ENCODE measurements at places on chromosomes 7 and 10.
A peak's percentile ranks its signal among the peaks of the same experiment; 100 is the strongest.

- DNase-seq = no peak
Measured at GRCh38 chr7:134444198-134444960, 14.5 kb downstream of the AKR1B1 start.

DNA sequence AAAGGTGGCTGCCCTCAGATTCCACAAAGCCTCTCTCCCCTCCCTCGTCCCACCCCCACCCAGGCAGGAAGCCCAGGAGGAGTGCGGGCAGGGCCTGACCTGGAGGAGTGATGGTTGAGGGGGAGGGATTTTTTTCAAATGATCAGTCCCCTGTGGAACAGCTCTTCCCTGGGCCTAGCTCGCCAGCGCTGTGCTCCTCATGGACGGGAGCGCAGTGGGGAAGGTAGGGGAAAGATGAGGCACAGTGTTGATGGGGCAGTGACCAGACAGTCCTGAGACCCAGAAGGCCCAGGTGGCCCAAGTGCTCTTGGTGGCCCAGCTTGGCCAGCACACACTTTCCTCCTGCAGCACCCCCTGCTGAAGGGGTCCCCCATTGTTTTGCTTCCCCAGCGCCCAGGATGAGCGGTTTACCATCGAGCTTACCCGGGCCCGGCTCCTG is 8.5 kb downstream of the SAP25 start:
- no peak for DNase-seq

DNA sequence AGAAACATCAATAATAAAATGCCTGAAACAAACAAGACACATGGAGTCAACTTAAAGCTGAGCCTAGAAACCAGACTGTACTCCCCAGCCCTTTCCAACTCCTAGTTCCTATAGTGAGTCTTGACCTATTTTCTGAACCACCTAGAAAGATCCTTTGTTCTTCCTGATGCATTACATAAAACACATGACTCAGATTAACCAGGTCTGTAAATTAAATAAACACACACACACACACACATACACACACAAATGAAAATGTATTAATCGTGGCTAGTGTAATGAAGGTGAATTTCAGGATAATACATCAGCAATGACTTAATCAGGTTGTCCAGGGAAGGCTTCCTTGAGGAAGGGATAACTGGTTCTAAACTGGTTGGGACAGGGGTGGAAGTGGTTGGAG is 104.7 kb downstream of the ST8SIA6 start:
- DNase-seq = no peak

GRCh38 chr7:47379629-47380324 is 202.1 kb downstream of the TNS3 start:
- no peak for DNase-seq

DNA sequence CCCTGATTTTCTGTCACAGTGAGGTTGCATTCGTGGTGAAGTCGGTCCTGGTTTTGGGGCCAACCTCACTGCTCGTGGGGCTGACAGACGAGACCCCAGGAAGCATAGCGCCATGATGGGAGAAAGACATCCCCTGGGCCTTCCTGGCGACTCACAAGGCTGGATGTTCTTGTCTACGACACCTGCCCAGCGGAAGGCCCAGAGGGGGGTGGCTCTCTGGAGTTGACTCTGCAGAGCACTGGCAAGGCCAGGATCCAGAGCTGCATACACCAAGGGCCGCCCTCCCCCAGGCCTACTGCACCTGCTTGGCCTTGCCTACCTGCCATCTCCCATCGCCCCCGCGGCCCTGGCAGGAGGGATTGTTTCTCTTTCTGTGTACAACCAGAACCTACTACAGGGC is 608.9 kb downstream of the PTPRN2 start:
- DNase-seq = no peak

DNA sequence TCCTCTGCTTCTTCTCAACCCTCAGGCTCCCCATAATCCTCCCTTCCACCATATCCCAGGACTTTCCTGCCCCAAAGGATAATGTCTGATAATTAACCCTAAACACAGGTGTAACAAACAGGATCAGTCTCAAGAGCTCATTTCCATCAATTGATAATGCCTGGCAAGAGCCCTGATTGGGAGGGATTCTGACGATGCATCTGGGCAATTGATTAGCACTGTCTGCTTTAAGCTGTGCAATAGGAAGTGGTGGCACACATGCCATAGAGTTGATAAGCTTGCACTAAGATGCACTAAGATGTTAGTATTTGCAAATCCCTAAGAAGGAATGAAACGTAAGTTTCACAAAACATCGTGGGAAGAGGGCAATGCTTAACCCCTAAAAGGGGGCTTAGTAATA is 27.4 kb upstream of the EGR2 start:
- DNase-seq = no peak

DNA sequence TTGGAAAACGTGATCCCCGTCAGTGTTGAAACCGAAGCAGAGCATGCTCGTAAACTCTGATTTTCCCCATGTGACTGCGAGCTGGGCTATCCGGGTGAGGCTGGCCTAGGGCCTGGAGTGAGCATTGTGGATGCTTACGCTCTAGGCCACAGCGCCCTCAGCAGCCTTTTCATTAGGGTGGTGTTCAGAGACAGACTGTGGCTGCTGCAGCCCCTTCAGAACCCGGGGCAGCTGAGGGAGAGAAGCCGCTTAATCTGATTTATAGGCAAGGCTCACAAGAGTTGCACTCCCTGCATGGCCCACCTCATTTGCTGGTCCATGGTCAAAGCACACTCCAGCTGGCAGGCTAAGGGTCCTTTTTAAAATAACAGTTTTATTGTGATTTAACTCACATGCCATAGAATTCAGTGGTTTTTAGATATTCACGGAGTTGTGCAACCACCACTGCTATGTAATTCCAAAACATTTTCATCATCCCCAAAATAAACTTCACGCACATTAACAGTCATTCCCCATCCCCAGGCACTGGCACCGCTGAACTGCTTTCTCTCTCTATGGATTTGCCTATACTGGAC is 72.5 kb downstream of the SYPL1 start:
- no peak for DNase-seq

GRCh38 chr10:19977097-19977521 is 160.9 kb downstream of the PLXDC2 start:
- DNase-seq = no peak

GRCh38 chr10:96610817-96611216 is 24.0 kb upstream of the TM9SF3 start:
- DNase-seq = no peak

- peak; percentile 56 for DNase-seq
Measured at GRCh38 chr10:97463363-97464132, 17.6 kb downstream of the ZDHHC16 start.

DNA sequence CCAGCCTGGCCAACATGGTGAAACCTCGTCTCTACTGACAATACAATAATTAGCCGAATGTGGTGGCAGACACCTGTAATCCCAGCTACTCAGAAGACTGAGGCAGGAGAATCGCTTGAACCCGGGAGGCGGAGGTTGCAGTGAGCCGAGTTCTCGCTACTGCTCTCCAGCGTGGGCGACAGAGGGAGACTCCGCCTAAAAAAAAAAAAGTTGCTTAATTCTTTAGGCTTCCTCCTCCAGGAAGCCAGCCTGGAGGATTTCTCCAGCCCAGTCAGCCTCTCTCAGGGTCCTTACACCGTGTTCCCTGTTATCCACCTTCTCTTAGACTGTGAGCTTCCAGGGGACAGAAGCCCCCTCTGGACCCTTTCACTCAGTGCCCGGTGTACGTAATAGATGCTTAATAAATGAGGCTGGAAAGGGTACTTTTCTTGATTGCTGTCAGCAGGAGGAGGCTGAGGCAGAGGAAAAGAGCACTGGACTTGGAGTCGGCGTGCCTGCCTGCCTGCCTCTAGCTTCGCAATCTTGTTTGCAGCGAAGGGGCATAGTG is 16.4 kb upstream of the NODAL start:
- DNase-seq = no peak

GRCh38 chr10:86311190-86311589 is 55.4 kb downstream of the GRID1 start:
- DNase-seq = no peak

DNA sequence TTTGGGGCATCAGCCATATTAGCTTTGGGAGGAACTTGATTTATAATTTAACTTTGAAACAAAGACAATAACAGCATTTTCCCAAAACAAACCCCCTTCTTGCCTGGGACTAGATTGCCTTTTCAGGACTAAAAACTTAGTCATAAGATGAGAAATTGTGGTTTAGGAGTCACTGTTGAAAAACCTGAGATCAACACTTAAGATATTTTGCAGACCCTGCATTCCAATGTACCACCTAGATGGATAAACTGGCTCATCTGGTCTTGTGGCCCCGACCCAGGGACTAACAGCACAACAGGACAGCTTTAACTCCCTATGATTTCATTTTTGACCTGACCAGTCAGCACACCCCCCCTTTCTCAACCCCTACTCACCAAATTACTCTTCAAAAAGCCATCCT is 1165.4 kb downstream of the XPNPEP1 start:
- DNase-seq = no peak

GRCh38 chr7:156122752-156123354 is 310.6 kb upstream of the SHH start:
- DNase-seq = no peak

DNA sequence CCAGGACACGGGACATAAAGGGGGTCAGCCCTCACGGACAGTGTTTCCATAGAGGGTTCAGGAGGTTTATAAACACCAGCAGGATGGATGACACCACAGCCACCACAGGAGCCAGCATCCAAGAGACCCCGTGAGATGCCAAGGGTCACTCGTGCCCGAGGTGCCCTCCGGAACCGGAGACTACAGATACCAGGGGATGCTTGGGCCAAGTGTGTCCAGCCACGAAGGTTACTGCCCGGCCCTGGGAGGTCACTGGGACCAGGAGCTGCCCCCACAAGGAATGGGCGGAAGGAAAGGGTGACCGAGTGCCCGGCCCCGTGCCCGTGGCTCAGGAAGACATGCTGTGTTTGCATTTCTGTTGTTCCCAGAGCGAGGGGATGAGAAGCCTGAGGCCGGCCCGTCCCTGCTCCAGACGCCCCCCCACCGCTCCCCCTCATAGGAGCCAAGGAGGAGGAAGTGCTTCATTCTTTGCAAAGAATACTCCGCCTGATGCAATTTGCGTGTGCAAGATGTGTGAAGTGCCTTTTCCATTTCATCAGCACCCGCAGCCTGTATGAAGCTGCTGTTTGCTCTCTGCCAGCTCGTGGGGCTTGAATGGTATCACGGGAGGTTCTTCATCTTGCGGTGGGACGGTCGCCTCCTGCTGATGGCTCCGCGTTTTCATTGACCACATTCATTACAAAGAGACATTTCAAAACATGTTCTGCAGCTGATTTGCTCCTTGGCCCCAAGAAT is 176.4 kb downstream of the ELFN1 start:
- no peak for DNase-seq

DNA sequence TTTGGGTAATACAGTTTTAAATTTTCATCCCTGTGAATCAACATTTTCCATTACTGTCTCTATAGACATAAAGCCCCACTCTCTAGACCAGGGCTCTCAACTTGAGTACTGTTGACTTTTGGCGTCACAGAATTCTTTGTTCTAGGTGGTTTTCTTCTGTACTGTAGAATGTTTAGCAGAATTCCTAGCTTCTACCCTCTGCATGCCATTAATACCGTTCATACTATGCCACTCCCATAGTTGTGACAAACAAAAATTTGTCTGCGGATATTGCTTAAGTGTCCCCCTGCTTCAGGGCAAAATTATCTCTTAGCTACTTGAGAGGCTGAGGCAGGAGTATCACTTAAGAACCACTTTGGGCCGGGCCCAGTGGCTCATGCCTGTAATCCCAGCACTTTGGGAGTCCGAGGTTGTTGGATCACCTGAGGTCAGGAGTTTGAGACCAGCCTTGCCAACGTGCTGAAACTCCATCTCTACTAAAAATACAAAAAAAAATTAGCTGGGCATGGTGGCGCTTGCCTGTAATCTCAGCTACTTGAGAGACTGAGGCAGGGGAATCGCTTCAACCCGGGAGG is 57.3 kb upstream of the NRG3 start:
- no peak for DNase-seq

DNA sequence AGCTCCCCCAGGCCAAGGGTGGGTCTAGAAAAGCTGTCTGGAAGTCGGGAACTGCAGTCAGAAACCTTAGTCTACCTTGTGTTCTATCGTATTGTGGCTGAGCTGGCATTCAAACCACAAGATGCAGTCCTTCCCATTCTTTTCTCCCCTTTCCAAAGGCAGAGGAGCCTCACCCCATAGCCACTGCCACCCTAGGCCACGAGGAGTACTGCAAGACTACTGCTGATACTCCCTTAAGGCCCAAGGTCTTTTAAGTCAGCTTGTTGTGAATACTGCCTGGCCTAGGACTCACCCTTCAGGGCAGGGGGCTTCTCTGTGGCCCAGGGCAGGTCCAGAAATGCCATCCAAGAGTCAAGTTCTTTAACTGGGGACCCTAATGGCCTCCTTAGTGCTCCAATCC is 214.5 kb upstream of the CNTNAP2 start:
- no peak for DNase-seq

GRCh38 chr10:6918305-6918704 is 338.2 kb upstream of the PRKCQ start:
- peak; percentile 64 for DNase-seq

DNA sequence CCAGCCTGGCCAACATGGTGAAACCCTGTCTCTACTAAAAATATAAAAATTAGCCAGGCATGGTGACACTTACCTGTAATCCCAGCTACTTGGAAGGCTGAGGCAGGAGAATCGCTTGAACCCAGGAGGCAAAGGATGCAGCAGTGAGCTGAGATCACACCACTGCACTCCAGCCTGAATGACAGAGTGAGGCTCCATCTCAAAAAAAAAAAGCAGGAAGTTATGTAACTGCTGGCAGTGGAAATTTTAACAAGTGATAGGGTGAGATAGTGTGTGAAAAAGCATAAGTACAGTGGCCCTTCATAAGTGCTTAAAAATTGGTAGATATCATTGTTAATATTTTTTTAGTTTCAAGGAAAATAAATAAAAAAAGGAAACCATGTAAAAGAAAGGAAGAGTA is 12.3 kb downstream of the AKR1C3 start:
- DNase-seq = no peak

DNA sequence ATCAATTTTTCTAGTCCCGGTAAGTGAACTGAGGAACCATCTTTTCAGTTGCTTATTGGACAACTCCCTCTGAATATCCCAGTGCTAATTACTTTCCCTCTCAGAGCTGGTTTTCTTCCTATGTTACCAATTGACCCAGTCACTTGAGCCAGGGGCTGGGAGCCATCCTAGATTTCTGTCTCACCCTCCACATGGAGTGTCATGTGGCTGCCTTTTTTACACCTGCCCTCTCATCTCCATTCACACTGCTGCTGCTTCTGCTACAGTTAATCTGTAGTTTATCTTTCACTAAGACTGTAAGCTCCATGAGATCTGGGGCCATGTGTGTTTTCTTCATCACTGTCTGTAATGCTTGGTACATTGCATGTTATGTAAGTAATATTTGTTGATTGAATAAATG is 35.8 kb downstream of the VCL start:
- no peak for DNase-seq

- DNase-seq = no peak
Measured at GRCh38 chr7:74495112-74496086, 41.7 kb downstream of the GTF2IRD1 start.

- DNase-seq = no peak
Measured at GRCh38 chr7:55018361-55019190, at the start of gene EGFR. TSS of gene EGFR (plus strand) at chr7:55019017. CDS start at chr7:55019278, 261 bp downstream.
